EL (cell line): ENCODE measurements at places on chromosomes 5 and 9.
A peak's percentile ranks its signal among the peaks of the same experiment; 100 is the strongest.

- peak; percentile 98 for DNase-seq
Measured at GRCh38 chr9:110050925-110051355, 157.0 kb downstream of the C9orf152 start.

- DNase-seq: no peak
Measured at GRCh38 chr9:15191378-15191777, 115.6 kb downstream of the TTC39B start.

- DNase-seq: no peak
Measured at GRCh38 chr9:20685769-20686168, 1.7 kb downstream of the FOCAD start.

GRCh38 chr9:121494192-121494591, 5.5 kb downstream of the GGTA1 start:
- no peak for DNase-seq

DNA sequence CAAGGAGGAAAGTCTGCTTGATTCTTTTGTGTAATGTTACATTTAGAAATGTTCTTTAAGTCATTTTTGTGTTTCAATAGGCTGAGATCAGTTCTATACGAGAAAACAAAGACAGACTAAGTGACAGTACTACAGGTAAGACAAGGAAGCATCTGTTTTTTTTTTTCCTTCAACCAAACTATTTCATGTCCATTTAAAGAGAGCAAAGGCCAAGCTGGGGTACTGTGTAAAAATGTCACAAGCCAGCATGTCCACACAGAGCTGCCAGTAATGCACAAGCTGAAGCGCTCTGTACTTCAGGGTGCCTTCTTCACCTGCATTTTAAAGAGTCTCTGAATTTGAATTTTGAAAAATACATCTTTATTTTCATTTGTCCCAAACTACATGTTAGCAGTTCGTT, 20.2 kb upstream of the TTC23L start:
- no peak for DNase-seq

DNA sequence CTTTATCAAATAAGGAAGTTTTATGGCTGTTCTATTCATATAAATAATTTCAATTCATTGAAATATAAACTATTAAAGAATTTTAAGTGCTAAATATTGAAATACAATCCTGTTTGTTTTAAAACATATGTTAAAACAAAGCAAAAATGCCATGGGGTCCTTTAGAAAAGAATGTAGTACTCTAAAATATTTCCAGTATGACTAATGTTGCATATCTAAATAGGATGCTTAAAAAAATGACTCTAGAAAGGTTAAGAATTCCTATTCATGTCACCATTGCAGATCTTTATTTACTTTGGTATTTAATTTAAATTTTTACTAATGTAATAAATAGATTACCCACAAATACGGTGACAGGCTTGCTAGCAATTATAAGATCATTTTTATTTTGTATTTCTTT, 132.3 kb downstream of the ZNF608 start:
- DNase-seq: peak; percentile 41

GRCh38 chr9:122367065-122367464, 3.8 kb upstream of the PTGS1 start:
- DNase-seq: no peak

DNA sequence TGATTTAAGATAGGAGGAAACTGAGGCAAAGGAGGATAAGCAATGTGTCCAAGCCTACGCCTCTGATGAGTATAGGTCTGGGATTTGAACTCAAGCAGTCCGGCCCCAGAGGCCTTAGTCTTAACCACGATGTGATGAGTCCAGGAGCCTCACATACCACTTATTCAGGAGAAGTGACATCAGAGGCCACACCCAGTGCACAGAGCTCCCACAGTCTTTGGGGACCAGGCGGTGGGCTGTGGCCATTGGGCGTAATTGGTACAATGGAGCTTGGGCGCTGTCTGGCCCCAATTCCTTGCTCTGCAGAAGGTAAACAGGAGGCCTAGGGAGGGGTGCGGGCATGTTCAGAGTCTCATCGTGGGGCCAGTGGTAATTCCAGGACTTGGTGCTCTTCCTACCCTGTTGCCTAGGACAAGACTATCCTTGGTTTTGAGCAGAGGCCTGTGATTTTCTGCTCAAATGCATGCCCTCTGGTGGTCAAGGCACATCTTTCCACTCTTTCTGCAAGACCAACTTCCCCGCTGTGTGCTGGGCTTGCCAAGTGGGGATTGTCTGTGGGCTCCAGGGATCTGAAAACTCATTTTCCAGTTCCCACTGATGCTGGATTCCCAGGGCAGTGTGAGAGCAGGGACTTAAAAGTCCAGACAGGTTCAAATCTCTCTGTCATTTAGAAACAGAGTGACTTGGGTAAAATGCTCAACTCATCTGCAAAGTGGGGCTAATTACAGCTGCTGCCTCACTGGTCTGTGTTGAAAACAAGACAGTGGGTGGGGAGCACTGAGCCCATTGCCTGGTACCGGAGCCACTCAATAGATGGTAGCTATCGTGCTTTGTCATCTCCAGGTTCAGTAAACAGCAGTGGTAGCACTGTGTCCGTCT, 15.8 kb downstream of the NDST1 start:
- peak; percentile 75 for DNase-seq

DNA sequence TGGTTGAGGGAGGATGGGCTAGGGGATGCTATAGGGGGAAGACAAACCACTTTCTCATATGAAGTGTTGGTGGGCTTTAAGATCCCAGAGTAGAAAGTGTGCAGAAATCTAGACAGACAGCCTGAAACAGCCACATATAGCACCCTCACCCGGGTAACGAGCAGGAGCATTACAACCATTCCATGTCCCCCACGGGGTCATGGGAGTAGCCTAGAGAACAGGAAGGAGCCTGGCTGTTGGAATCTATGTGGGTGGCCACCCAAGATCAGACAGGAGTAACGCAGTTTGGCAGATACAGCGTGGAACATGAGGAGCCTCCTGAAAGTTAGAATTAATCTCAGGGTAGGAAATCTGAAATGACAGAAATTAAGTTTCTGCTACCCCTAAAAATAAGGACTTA, 146.1 kb upstream of the RAI14 start:
- no peak for DNase-seq

- DNase-seq: no peak
Measured at GRCh38 chr9:119951591-119951990, 582.4 kb upstream of the BRINP1 start.

DNA sequence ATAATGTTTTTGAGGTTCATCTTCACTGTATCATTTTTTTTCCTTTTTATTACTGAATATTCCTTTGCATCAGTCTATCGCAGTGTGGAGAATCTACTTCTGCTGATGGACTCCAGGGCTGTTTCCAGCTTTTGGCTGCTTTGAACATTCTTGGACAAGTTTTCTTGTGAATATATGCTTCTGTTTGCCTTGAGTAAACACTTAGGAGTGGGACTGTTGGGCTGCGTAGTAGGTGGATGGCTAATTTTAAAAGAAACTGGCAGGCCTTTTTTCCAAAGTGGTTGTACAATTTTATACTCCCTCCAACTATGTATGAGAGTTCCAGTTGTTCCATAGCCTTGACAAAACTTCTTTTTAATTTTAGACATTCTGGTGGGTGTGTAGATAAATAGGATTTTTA, 102.4 kb downstream of the WDR41 start:
- no peak for DNase-seq

DNA sequence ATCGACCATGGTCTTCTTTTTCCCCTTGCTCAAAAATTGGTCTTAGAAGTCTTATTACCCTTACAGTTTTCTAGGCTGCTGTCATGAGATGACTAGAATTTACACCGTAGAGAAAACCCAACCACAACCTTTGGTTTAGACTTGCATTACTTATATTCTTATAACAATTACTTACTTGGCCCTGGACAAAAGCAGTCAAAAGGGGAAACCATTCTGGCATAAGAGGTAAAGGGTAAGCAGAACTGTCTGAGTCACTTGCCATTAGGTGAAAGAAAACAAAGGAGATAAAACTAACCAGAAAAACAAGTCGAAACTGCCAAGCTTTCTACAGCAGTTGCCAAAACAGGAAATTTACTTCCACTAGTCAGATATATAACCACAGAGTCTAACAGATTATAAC, 17.9 kb downstream of the TMEM245 start:
- peak; percentile 30 for DNase-seq

DNA sequence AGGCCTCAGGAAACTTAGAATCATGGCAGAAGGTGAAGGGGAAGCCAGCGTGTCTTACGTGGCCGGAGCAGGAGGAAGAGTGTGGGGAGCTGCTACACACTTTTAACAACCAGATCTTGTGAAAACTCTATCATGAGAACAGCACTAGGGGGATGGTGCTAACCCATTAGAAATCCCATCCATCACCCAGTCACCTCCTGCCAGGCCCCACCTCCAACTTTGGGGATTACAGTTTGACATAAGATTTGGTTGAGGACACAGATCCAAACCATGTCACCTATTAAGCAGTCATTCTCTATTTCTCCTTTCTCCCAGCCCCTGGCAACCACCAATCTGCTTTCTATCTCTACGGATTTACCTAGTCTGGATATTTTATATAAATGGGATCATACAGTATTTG, 26.9 kb downstream of the PBX3 start:
- DNase-seq: no peak

DNA sequence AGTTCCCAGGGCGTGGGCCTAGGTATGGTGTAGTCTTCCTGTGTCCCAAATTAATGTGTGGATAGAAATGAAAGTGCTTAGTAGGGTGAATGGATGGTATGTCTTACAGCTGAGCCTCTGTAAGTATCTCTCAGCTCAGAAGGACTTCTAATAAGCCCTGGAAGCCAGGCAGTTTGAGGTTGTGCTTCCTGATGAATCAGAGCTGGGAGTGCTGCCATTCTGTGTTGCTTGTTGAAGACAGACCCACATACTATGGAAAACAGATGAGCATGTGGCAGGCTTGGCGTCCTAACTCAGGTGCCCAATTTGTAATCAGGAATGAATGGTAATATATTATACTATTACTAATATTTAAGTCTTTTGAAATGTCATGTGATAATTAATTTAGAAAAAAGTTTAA, 69.8 kb downstream of the CMYA5 start:
- DNase-seq: peak; percentile 71

DNA sequence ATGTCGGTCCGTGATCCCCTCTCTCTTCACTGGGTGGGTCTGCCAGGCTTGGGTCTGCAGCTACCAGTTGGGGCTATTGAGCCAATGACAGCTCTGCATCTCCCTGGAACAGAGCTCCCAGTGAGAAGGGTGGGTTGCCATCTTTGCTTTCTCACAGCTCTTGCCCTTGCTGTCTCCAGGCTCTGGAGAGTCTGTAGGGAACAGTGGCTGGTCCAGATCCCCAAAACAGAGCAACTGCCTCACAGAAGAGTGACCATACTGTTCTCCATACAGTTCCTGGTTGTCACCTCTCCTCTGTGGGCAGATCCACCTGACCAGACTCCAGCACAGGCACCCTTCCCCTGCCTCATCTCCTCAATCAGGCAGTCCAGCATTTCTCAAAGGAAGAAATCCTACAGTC, 5.2 kb upstream of the IFNA17 start:
- no peak for DNase-seq

- DNase-seq: no peak
Measured at GRCh38 chr5:156675395-156675794, 174.7 kb upstream of the PPP1R2B start.

DNA sequence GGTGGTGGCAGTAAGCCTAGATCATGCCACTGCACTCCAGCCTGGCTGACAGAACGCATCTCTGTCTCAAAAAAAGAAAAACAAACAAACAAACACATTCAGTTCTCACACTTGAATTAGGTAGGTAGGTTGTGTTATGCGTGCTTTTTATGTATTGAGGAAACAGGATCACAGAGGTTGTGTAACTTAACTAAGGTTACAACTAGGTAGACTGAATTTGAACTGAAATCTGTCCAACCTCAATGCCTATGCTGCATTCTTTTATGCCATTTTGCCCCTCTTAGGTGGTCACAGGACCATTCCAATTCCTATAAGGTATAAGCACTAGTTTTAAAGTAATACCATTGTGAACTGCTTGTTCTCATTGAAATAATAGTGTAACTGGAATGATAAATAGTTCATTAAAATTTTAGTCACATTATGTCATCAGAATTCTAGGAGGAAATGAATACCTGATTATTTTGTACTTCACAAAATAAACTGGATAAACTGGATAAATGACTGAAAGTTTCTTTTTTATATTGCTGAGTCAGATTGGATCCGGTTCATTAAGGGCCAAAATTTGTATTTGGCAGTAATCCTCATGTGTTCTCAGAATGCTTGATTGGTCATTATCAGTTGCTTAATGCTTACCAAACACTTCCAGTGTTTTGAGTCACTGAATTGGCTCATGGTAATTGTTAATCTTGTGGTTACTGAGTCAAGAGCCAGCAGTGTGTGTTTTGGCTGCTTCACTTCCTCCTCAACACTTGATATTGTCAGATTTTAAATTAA, 7.1 kb downstream of the UBAP1 start:
- peak; percentile 90 for DNase-seq

DNA sequence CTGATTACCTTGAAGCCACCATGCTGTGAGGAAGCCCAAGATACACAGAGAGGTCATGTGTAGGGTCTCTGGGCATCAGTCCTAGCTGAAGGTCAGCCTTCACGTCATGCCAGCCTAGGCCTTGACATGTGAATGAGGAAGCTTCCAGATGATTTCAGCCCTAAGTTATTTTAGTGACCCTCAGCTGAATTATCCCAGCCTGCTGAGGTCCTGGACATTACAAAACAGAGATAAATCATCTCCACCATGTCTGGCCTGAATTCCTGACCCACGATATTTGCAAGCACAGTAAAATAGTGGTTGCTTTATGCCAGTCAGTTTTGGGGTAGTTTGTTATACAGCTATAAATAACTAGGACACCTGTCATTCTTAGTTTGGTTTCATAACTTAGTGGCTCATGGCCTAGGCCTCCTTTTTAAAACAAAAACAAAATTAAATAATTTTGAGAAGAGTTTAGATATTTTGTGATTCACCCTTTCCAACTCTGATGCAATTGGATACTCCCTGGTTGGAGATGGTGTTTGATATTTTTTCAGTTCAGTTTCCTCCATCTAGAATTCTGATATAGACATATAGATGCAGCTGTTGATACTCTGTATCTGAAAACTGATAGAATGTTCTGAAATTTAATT, 571.3 kb upstream of the CLINT1 start:
- peak; percentile 10 for DNase-seq

GRCh38 chr9:89864257-89864656, 259.4 kb downstream of the GADD45G start:
- no peak for DNase-seq

DNA sequence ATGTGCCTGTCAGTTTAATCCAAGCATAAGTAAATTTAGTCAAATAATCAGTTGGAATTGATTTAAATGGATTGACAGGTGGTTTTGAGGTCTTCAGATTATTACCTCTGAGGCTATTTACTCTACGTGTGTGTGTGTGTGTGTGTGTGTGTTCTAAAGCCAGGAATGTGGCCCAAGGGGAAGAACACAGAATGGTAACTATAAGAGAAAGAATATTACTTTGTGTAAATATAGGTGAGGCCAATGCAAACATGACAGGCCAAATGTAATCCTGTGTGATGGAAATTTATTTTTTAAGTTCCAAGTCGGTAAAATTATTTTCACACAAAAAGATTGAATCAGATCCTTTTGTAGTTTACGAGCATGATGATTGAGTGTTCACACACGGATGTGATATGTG, 390.0 kb downstream of the PLK2 start:
- no peak for DNase-seq

DNA sequence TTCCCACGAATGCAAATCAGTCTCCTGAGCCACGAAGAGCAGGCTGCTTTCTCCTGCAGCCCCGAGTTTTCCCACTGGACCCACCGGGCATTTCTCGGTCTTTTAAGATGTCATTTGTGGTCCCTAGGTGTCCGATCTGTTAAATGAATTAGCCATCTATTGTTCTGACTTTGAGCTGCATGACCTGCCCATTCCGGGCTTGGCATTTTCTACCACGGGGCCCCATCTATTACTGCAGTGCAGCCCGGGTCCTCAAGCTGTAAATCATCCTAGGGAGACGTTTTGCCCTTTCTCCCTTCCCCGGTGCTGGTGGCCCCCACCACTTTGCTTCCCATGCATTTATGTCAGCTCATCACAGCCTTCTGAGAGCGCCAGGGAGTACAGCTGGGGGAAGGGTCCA, 405.4 kb downstream of the IRX1 start:
- DNase-seq: no peak
